ENCODE measurements at places on chromosomes 2 and 18.
A peak's percentile ranks its signal among the peaks of the same experiment; 100 is the strongest.

- DNase-seq: peak; percentile 19
These were observed 26.9 kb upstream of the DTNB start for GRCh38 chr2:25700221-25700660.

GRCh38 chr2:45289997-45290709, 280.9 kb upstream of the SIX2 start:
- DNase-seq: no peak

DNA sequence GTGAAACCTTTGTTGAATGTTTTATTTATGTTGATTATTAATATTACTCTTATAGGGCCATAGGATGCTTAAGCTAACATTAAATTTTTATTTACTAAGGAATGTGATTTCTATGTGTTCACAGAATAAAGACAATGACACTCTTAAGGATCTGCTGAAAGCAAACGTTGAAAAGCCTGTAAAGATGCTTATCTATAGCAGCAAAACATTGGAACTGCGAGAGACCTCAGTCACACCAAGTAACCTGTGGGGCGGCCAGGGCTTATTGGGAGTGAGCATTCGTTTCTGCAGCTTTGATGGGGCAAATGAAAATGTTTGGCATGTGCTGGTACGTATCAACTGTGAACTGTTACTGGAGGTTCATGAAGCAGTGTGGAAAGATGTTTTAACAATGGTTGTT, 20.4 kb downstream of the GORASP2 start:
- DNase-seq: no peak

DNA sequence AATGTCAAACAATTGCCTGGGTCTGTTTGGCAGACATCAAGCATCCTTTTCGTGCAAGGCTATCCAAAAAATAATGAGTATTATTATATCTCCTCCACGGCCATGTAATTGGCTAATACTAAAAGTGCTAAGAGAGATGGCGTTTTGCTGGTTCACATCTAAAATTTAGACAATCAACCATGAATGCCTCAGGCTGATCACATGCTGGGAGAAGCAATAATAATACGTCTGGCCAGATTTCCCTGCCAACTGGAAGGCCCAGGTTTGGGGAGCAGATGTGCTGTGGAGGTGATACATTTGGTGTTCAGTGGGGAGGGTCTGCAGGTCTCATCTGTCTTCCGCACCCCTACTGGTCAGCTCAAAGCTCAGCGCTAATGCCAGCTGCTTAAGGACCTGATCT, 60.3 kb upstream of the CREB1 start:
- no peak for DNase-seq

Data from BJ (cell line).